ENCODE measurements at places on chromosomes 16 and 17.

DNA sequence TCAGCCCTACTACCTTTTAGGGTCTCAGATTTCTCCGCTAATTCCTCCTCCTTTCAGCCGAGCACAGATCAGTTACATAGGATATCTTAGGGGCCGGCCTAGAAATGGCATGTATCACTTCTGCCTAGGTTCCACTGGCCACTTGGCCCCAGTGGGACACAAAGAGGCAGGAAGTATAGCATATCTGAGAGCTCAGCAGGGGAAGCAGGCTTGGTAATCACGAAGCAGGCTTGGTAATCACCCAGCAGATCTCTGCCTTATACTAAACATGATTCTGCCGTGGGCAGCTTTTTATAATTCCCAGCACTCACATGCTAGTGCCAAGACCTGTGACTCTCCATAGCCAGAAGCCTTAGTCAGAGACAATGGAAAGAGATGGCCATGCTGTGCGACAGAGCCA lies 59.6 kb upstream of the CACNG5 start:
- no peak for DNase-seq

DNA sequence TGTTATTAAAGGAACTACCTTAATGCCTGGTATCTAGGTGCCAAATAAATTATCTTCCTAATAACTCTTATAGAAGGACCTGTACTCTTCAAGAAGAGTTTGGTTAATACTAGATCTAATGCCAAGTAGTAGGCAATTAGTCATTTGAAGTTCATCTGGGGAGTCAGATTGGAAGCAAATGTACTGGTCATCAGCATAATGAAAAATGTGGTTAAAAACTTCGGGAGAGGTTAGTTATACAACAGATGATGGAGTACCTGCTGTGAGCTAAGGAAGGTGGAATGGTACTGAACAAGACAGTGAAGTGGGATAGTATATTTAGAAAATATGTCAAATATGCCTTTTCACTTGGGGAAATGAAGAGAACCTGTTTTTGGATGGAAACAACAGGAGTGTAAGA lies 49.2 kb downstream of the TNRC6A start:
- DNase-seq = no peak

DNA sequence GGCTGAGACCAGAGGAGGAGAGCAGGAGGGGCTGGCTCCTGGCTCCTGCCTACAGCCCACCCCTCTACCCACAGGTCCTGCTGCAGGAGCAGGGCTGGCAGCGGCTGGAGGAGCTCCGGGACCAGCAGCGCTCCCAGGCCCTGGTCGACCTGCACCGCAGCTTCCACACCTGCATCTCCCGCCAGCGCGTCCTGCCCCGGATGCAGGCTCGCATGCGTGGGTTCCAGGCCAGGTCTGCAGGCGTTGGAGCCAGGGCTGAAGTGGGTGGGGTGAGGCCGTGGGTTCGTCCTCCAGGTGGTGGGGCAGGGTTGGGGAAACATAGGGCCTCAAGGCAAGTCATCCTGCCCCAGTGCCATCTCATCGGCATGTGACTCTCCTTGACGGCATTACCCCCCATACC lies 18.2 kb downstream of the MYO15B start:
- no peak for DNase-seq

DNA sequence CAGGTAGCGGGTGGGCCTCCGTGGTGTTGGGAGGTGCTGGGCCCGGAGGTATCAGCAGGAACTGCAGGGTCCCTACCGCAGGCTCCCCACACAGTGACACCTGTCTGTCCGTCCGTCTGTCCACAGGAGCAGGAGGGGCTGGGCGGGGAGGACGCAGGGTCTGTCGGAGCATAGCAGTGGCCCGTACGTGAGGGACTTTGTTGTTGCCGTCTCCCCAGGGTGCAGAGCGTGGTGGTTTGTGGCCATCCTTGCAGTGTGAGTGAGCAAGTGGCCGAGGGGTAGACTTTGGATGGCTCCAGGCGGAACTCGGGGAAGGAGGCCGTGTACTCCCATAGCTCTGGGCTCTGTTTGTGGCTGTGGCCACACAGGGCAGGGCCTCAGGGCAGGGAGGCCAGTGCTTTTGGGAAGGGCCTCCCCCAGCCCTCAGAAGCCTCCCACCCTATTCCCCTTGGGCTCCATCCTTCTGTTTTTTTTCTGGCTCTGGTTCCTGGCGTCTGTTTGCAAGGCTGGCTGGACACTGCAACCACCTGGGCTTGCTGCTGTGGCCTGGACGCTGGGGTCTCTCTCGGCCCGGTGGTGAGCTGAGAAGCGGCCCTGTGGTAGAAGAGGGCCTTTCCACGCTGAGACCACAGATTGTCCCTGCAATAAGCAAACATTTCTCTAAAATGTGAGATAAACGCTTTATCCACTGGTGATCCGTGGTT lies 41.0 kb upstream of the ZNF750 start:
- DNase-seq = no peak

GRCh38 chr16:87740441-87740840 lies 25.3 kb downstream of the KLHDC4 start:
- DNase-seq = no peak

DNA sequence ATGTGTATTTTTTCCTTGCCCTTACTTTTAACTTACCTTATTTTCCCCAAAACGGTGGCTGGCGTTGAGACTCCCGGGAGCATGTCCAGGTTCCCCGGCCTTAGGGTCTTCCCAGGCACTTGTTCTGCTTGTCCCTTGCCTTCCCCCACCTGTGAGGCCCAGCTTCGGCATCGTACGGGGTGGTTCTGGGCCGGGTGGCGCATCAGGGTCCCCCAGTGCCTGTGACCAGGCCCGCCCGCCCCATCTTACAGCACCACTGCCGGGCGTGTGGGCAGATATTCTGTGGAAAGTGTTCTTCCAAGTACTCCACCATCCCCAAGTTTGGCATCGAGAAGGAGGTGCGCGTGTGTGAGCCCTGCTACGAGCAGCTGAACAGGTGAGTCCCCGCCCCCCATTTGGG lies 7.4 kb downstream of the HGS start:
- no peak for DNase-seq

- no peak for DNase-seq
These were observed 19.1 kb downstream of the ABCC3 start for GRCh38 chr17:50653738-50654137.

GRCh38 chr16:83980794-83981193 lies 12.8 kb downstream of the NECAB2 start:
- DNase-seq = no peak

GRCh38 chr17:50465635-50466034 lies 3.0 kb downstream of the CHAD start:
- DNase-seq = no peak
